ENCODE measurements at places on chromosomes 5 and 9.

- DNase-seq: no peak
Measured at GRCh38 chr9:133797406-133798105, 59.4 kb upstream of the SARDH start.

GRCh38 chr5:1246711-1247431 is 21.7 kb downstream of the SLC6A18 start:
- DNase-seq: no peak

DNA sequence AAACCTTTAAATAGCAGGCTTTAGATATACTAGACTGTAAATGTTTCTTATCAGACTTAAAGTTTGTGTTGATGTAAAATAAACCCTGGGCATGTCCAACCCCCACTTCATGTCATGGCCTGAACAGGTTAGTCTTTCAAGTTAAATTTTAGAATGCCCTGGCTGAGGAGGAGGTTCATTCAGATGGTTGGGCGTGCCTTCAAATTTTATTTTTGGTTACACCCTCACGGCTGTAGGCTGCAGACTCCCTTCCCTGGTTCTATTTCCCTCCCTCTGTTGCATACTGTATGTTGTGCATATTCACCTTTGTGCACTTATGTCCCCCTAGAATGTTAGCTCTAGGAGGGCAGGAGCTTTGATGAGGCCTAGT is 5.3 kb upstream of the BICD2 start:
- no peak for DNase-seq

- no peak for DNase-seq
Measured at GRCh38 chr9:109584205-109584604, 86.1 kb upstream of the PTPN3 start.

GRCh38 chr9:72327631-72328030 is 37.4 kb downstream of the ZFAND5 start:
- DNase-seq: no peak

GRCh38 chr9:126880226-126880946 is 19.9 kb downstream of the ZBTB34 start:
- DNase-seq: no peak

DNA sequence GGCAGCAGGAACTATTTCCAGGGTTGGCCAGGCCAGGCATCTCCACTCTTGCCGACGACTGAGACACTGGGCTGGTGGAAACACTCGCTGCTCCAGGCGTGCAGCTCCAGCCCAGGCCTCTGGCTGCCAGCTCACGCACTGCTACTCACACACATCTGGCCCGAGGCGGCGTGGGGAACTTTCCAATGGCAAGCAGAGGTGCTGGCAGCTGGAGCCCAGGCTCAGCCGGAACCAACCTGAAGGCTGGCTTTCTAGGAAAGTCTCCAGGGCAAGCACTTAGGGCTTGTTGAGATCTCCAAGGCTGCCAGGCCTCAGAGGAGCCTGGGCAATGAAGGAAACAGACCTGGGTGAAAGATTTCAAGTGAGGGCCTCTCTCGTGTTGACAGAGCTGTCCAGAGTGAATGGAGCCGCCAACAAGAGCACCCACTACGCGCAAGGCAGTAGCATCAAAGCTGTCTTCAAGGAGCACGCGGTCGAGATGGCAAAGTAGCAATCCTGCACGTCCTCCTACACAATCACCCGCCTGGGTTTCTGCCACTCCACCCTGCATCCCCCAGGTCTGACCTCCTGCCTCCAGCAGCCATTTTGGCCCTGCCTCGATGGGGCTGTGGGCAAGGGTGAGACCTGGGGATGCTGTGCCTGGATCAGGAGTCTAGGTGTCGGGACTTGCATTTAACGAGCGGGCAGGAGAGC is 14.4 kb downstream of the SH3PXD2B start:
- no peak for DNase-seq

GRCh38 chr9:79264041-79264440 is 307.7 kb upstream of the TLE4 start:
- no peak for DNase-seq

DNA sequence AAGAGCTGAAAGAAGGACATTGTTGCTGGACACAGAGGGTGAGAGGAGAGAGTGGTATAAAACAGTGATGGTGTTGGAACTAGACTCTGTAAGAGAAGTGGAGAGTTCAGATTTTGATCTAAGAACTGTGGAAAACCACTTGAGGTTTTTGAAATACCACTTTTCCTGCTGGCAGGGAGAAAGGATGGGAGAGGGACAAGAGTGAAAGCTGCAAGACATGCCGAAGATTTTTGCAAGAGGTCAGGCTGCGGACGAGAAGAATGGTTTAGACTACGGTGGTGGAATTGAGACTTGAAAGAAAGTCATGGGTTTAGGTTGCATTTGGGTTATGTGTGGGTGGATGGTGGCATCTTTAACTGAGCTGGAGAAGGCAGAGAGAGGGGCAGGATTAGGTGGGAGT is 202.2 kb upstream of the RPS23 start:
- DNase-seq: no peak

GRCh38 chr9:34651876-34652601 is at the start of gene IL11RA:
IL11RA (plus strand) TSS chr9:34652185; CDS start chr9:34655218, 3,033 bp downstream.
- peak; percentile 48 for DNase-seq

DNA sequence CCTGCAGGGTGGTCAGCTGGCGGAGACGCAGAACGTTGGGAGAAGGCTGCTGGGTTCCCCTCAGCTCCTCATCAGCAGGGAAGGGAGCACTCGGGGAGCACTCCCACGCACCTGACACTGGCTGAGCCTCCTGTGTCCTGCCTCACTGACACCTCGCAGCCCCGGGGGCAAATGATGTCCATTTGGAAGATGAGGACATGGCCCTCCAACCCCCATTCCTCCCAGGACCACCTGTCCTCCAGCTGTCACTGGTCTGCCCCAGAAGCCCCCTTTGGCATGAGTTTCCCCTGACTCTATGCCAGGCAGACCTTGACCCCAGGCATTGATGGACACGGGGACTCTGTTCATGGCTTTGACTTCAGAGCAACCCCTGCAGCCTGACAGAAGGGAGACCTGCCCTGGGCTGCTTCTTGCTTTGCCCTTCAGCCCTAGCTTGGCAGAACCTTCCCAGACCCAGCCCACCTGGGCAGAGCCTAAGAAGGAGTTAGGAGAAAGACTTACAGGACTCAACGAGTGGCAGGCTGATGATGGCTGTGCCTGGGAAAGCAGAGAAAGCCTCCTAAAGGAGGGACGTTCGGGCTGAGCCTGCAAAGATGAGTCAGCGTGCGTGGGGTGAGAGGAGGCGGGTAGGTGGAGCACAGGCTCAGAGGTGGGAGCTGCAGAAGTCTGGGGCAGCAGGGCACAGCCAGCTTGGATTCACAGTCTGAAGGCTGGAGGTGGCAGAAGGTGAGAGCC is 90.6 kb downstream of the LMX1B start:
- peak; percentile 19 for DNase-seq

- no peak for DNase-seq
Measured at GRCh38 chr5:37568018-37568753, 189.1 kb downstream of the WDR70 start.

DNA sequence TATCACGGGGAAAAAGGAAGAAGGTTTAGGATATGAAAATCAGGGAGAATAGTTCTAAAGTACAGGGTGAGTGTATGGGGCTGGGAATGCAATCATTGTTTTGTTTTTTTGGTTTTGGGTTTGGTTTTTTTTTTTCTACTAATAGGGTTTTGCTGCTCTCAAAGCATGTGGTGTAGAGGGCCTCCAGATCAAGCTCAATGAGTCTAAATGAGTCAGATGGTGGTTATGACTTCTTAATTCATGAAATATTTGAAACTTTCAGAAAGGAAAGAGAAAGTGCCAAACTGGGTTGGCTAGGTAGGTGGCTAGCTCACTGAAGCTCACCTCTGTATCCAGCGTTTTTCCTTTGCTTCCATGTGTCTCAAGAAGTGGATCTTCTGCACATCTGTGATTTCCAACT is 10.7 kb downstream of the OR1L8 start:
- DNase-seq: no peak

DNA sequence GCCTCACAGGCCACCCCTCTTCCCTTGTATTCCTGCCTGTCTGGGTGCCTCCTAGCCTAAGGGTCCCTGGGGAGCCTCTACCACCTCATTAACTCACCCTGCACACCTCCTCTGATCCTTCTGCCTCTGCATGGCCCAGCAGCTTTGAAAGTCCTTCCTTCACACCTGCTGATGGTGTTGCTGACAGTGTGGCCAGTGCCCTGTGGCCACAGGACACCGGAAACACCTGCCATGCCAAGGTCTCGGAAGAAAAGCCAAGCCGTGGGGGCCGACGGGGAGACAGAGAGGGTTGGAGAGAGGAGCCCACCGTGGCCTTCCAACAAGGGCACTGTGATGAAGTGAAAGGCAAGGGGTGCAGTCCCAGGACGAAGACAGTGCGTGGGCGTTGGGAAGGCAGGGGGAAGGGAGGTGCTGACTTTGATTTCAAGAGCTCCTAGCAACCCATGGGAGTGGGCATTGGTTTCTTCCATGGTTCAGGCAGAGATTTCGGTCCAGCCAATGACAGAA is 4.1 kb downstream of the BTNL9 start:
- no peak for DNase-seq

DNA sequence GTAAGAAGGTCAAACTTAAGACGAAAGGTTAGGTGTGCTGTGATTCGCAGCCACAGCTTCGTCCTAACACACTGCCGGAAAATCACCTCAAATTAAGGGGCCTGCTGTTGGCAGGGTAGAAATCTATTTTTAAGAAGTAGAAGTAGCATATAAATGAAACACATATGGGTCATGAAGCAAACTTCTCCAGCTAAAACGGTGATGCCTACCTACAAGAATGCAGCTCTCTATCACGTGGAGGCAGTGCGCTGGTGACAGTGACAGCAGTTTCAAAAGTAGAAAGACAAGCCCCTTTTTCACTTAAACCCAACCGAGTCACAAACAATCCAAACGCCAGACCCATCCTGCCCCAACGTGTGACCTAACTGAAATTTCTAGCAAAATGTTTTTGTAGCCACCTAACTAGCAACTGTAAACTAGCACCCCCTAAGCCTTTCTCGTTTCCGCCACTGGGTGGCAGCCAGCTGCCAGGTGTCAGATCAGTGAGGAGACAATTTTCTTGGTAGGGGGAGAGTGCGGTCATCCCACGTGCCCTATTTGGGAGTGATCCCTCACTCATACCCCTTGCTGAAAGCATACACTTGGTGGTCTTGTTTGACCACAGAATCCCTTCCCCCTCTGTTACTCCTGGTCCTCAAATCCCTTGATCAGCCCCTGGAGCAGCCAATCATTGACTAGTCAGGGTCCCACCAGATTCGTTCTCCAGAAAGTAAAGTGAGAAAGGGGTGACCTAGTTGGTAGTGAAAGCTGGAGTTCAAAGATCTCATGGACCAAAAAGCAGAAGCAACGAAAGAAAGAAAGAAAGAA is 71.8 kb upstream of the MAMDC2 start:
- peak; percentile 44 for DNase-seq

DNA sequence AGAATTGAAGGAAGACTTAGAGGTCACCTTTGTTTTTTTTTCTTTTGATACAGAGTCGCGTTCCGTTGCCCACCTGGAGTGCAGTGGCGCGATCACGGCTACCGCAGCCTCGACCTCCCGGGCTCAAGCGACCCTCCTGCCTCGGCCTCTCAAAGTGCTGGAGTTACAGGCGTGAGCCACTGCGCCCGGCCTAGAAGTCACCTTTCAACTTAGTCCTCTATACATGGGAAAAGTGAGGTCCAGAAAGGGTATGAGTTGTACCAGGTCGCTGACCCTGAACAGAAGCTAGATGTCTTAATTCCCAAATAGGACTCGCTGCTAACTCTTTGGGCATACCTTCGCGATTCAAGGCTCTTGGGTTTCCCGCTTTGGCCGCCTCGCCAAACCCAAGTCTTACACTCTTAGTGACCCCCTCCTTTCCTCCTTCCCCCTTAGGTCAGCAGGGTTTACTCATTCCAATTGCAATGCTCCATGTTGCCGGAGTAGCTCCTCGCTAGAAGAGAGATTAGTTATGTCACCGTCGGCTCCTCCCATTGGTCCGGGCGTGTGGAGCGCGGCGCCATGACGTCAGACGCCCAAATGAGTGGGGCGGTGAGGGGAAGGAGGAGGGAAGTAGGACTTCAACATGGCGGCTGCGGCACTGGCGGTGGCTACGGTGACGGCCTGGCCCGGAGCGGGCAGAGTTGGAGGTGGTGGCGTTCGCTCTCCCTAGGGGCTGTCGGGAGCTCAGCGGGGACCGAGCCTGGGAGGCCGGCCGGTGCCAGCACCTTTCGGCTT is at the start of gene UBAP1:
UBAP1 (plus strand) TSS at position 608 of the 777 bp plus-strand sequence. CDS start 41,872 bp downstream, outside the sequence.
- peak; percentile 92 for DNase-seq

DNA sequence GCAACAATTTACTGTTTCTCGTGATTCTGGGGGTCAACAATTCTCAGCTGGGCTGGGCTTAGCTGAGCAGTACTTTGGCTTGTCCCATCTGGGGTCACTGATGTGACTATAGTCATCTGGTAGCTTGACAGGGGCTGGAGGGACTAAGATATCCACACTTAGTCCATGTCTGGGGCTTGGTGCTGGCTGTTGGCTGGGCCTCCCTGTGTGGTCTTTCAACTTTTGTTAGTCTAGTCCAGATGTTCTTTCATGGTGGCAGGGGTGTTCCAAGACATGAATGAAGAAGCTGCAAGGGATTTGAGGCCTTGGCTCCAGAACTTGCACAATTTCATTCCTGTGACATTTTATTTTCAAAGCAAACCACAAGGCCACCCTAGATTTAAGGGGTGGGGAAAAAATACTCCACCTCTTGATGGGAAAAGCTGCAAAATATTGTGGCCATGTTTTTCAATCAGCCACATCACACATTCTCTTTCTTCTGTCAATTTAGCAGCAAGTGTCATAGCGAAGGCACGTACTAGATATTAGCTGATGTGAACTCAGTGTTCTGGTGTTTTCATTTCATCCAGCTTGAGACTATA is 59.2 kb downstream of the TSSK1B start:
- DNase-seq: no peak

GRCh38 chr9:36575411-36575882 is 2.8 kb downstream of the MELK start:
- no peak for DNase-seq

- DNase-seq: no peak
Measured at GRCh38 chr9:87428659-87429058, 69.0 kb upstream of the DAPK1 start.

GRCh38 chr9:86500667-86501435 is 146.6 kb upstream of the TUT7 start:
- no peak for DNase-seq

DNA sequence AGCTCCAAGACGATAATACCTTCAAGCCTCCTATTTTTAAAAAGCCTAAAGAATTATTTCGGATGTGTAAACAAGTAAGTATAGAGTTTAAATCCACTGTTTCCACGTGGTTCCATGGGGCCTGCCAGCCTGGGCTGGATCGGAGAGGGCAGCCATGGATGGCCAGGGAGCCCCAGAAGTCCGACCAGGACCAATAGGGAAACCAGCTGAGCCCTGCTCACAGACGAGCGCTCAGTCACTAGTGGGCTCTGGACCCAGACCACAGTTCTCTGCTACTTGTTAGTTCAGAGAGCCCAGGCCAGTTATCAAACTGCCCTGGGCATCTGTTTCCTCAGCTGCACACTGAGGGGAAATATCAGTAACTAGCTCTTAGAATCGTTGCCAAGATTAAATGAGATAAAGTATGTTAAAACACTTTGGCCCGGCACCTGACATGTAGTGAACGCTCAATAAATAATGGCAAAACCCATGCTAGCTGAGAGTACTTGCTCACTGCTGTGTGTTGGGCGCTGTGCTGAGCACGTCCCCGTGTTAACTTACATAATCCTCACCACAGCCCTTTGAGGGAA is 124.8 kb downstream of the RGS3 start:
- DNase-seq: no peak

- no peak for DNase-seq
Measured at GRCh38 chr5:134934202-134934601, 29.3 kb downstream of the PCBD2 start.

Data from activated CD4-positive, CD25-positive, alpha-beta regulatory T cell treated with anti-CD3 and anti-CD28 coated beads, Interleukin-2, amount 50 U/mL, for 72 hours (primary cell).